ENCODE measurements at places on chromosomes 2 and 18. TPM values are rescaled to one million over a fixed set of nuclear protein-coding genes. Genes with fewer than 3 reads are reported as not detected.

GRCh38 chr18:48312066-48312465 is 97.1 kb downstream of the ZBTB7C start:
- DNase-seq, result no peak

- no peak for DNase-seq
These were observed 115.8 kb upstream of the PDE1A start for GRCh38 chr2:182542501-182543258.

GRCh38 chr2:60413814-60414168 is 139.7 kb downstream of the BCL11A start:
- no peak for DNase-seq

DNA sequence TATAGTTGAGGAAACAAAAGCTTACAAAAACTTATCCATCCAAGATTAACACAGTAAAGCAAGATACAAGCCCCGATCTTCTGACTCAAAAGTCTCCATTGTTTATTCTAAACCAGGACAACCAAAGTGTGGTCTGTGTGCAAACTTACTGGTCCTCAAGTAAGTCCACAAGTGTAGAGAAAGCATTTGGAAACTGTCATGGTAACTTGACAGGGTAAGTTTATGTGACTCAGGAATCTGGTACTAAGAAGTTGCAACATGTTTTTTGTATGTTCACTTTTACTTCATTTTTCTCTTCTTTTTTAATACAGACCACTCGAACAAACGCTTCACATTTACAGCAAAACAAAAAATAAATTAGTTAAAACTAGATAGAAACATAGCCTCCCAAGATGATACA is 9.4 kb downstream of the MBD2 start:
- DNase-seq, result no peak

GRCh38 chr18:48352051-48352755 is 57.0 kb downstream of the ZBTB7C start:
- DNase-seq, result no peak

GRCh38 chr2:1642066-1642861 is 102.1 kb downstream of the PXDN start:
- no peak for DNase-seq

DNA sequence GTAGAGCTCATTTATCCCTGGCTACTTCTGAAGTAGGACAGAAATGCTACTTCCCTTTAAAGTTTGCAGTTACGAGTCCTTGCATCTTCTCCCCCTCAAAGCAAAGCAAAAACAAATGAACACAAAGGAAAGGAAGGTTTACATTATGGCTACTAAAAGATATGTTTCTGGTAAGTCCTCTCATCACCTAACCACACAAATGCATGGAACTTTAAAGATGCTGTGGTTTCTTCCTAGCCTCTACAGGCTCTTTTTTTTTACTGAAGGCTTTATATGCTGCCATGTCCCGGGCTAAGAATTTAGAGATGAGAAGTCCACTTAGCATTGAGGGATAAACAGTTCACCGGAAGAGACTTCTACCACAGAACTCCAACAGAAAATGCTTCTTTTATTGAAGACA is 291.2 kb downstream of the SS18 start:
- DNase-seq, result no peak

DNA sequence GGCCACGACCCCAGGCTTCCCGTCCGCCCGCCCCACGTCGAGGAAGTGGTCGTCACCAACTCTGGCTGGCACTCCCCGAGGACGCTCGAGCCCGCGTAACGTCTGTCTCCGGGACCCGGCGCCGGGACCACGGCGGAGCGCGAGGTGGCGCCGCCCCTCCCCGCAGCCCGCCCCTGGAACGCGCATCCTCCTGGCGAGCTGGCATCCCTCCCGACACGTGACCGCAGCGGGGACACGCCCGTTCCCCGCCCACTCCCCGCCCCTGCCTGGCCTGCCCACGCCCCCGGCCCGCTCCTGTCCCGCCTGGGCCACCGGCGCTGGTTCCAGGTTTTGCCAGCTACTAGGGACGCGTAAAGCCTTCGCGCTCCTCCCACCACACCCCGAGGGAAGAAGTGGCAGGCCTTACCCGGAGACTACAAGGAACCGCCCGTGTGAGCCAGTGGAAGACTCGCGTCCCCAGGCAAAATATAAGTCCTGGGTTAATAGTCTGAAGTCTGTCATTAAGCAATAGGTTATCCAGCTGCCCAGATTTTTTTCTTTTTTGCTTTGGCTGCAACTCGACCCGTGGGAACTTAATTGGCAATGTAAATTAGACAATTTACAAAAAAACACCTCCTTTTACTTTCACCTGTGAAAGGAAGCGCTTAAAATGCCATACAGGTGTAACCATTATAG is at the start of gene OSBPL1A:
TSS of gene OSBPL1A (minus strand) at position 131 of the 675 bp plus-strand sequence. CDS start 20,291 bp downstream, outside the sequence.
- DNase-seq, result peak; percentile 95

DNA sequence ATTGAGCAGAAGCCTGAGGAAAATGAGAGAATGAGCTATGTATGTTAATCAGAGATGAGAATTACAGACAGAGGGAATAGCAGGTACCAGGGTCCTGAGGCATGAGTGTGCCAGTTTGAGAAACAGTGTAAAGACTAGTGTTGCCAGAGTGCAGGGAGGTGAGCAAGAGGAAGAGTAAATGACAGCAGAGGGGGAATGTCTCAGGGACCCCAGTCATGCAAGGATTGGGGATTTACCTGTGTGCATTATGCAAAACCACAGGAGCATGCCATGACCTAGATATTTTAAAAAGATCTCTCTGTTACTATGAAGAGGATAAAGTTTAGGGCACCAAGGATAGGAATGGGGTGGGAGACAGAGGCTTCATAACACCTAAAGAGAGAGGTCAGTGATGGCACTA is 72.1 kb downstream of the TTC32 start:
- no peak for DNase-seq

DNA sequence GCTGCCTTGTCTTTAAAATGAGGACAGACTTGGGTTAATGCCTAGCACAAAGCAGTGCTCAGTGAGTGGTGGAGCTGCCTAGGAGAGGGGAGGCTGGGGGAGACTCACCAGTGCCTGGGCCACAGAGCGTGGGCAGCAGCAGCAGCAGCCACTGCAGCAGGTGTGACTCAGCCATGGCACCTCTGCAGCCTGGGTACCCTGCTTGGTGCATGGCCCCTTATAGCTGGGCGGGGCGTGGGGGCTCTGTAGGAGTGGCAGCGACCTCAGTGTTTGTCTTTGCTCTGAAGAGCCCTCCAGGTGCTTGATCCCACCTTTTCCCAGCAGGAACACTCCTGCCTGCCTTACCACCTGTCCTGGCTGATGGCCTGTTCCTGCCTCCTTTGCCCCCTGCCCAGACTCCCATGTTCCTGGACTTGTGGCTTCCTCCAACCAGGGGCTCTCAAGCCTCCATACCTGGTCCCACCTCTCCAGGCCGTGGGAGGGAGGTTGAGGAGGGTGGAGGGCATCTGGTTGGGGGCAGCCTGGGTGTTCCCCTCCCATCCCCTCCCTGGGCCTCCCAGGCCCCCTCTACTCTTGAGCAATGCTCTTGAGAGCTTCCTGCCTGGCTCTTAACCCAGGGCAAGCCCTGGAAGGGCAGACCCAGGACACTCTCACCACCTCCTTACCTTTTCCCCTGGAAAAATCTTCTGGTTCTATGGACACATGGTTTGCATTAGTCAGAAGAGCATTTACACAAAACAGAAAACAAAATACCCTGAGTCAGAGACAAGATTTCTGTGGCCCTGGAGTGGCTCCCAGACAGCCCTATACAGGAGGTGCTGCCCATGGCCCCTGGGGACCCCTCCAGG is at the start of gene SFTPB:
TSS of gene SFTPB (minus strand) at position 191 of the 848 bp plus-strand sequence. CDS start at position 175, 16 bp downstream.
- no peak for DNase-seq

DNA sequence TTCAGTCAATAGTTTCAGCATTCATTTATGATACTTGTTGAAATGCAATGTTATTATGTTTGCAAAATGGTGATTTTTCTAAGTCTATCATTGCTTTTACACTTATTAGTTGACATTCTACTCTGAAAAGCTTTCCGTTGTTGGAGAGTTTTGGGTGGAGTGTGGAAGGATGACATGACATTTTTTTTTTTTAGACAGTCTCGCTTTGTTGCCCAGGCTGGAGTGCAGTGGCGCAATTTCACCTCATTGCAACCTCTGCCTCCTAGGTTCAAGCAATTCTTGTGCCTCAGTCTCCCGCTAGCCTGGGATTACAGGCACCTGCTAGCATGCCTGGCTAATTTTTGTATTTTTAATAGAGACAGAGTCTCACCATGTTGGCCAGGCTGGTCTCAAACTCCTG is 29.8 kb downstream of the PIKFYVE start:
- no peak for DNase-seq

- DNase-seq, result no peak
These were observed 11.5 kb downstream of the SMPD4 start for GRCh38 chr2:130169896-130170295.

- no peak for DNase-seq
These were observed 6.3 kb downstream of the TLK1 start for GRCh38 chr2:171154348-171154747.

The ADRA2B gene
- total RNA-seq, result 2.9 TPM

The NOSTRIN gene
- total RNA-seq, result 14.7 TPM

The LAMA1 gene
- not detected for total RNA-seq

The PIKFYVE gene
- total RNA-seq, result 13.9 TPM

The INHA gene
- 2.4 TPM for total RNA-seq

The AQP12B gene
- total RNA-seq, result not detected

The ASNSD1 gene
- total RNA-seq, result 31.6 TPM

Measured in left ventricle myocardium inferior (tissue), 1 donor.